Smooth muscle cell of the coronary artery (primary cell): ENCODE measurements at places on chromosomes 6 and 20. TPM values are rescaled to one million over a fixed set of nuclear protein-coding genes. Genes with fewer than 3 reads are reported as not detected.

The RIMS1 gene
- 3.2 and 3.5 TPM in 2 replicates for total RNA-seq

The ZC3H12D gene
- total RNA-seq = 0.23 TPM in 1 of 2 replicates, not detected in the other

The ZNF217 gene
- 10.4 and 23.3 TPM in 2 replicates for total RNA-seq

The MAP3K4 gene
- 16.8 and 27.0 TPM in 2 replicates for total RNA-seq

The RUNX2 gene
- 0.70 and 2.1 TPM in 2 replicates for total RNA-seq

The YIPF3 gene
- 110 and 288 TPM in 2 replicates for total RNA-seq

The SNTA1 gene
- 27.0 and 40.6 TPM in 2 replicates for total RNA-seq

The C20orf204 gene
- 0.23 and 0.45 TPM in 2 replicates for total RNA-seq

The BPIFB6 gene
- total RNA-seq = not detected in 2 replicates

The TOX2 gene
- total RNA-seq = 0.12 and 2.0 TPM in 2 replicates

The OR2J1 gene
- total RNA-seq = not detected in 2 replicates

The PRSS16 gene
- total RNA-seq = not detected in 2 replicates

The LINC00237 gene
- total RNA-seq = not detected in 2 replicates

The SLC17A3 gene
- total RNA-seq = not detected in 2 replicates

The LEMD2 gene
- total RNA-seq = 28.1 and 37.6 TPM in 2 replicates

The GNAS-AS1 gene
- total RNA-seq = 0.35 and 1.1 TPM in 2 replicates

The PSORS1C2 gene
- total RNA-seq = 0.08 TPM in 1 of 2 replicates, not detected in the other

The PGBD1 gene
- total RNA-seq = 1.9 and 4.3 TPM in 2 replicates

The RFX6 gene
- not detected in 2 replicates for total RNA-seq

The WTAP gene
- total RNA-seq = 83.6 and 102 TPM in 2 replicates

The SLC22A16 gene
- total RNA-seq = not detected in 2 replicates

The ZNFX1 gene
- total RNA-seq = 24.1 and 28.9 TPM in 2 replicates

The PPP1R16B gene
- total RNA-seq = 0.12 and 0.23 TPM in 2 replicates

The PRDM1 gene
- 0.15 and 2.2 TPM in 2 replicates for total RNA-seq

The APCDD1L gene
- 2.5 and 26.5 TPM in 2 replicates for total RNA-seq

The RAB23 gene
- 16.5 and 23.2 TPM in 2 replicates for total RNA-seq

The OLIG3 gene
- total RNA-seq = not detected in 2 replicates

The MEI4 gene
- not detected in 2 replicates for total RNA-seq

The PLCB1 gene
- total RNA-seq = 6.6 and 7.6 TPM in 2 replicates

The CTCFL gene
- not detected in 2 replicates for total RNA-seq

The MLN gene
- total RNA-seq = not detected in 2 replicates

The NTSR1 gene
- under 0.01 and 0.12 TPM in 2 replicates for total RNA-seq

The TGM3 gene
- not detected in 2 replicates for total RNA-seq

The EEF1E1 gene
- total RNA-seq = 13.3 and 36.2 TPM in 2 replicates

The TCF21 gene
- 3.5 and 9.9 TPM in 2 replicates for total RNA-seq

The KCNG1 gene
- 4.1 and 6.8 TPM in 2 replicates for total RNA-seq

The TBXT gene
- total RNA-seq = not detected in 2 replicates

The LPA gene
- not detected in 2 replicates for total RNA-seq

The CDH4 gene
- total RNA-seq = 0.70 TPM in 1 of 2 replicates, not detected in the other

The DLK2 gene
- 0.23 and 0.47 TPM in 2 replicates for total RNA-seq

The TMEM244 gene
- total RNA-seq = not detected in 2 replicates

The EDN3 gene
- not detected in 2 replicates for total RNA-seq

The SS18L1 gene
- 11.0 and 21.2 TPM in 2 replicates for total RNA-seq

The PSMG4 gene
- 36.7 and 45.8 TPM in 2 replicates for total RNA-seq

The SLC17A2 gene
- not detected in 2 replicates for total RNA-seq

The AGER gene
- 0.15 TPM in 1 of 2 replicates, not detected in the other for total RNA-seq

The MAS1 gene
- under 0.01 TPM in 1 of 2 replicates, not detected in the other for total RNA-seq

The SPATS1 gene
- total RNA-seq = not detected in 2 replicates

The PPDPF gene
- total RNA-seq = 8.0 and 19.2 TPM in 2 replicates

The CCN6 gene
- not detected in 2 replicates for total RNA-seq

The CLPSL1 gene
- not detected in 2 replicates for total RNA-seq
